ENCODE measurements at places on chromosomes 5 and 9.

DNA sequence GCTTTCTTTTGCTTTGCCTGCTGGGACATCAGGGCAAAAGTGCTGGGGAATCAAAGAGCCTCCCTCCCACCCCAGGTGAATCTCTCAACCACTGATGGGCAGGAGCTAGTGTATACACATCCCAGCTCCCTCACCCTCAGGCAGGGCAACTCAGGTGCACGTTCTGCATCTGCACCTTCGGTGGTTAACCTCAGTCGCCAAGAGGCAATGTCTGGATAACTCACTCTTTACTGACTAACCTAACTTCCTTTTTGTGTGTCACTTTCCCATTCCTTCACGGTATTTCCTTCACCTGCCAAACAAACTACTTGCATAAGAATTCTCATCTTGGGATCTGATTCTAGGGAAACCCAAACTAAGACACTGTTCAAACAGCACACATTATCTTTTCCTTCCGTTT, 26.3 kb downstream of the CNTFR start:
- DNase-seq, result no peak

DNA sequence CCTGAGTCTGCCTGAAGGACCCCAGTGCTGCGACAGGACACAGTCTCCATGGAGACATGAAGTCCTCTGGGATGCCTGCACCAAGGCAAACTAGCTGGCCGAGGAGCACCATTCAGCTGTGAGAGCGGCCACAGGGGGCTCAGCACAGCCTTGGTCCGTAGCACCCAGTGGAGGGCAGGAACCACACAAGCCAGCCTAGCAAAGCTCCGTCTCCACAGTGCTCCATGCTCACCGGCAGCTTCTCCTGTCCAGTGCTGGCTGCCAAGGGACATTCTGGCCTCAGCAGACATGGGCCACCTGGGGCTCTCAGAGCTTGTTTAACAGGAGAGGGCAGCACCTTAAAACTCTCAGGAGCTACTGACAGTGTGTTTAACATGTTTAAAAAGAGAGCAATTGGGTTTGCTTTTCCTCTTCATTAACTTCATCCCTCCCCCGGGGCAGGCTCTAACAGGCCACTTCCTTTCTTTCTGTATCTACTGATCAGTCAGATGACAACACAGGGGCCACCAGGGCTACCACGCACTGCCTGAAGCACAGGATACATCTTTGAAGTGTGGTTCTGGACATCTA, 57.0 kb downstream of the SECISBP2 start:
- no peak for DNase-seq

DNA sequence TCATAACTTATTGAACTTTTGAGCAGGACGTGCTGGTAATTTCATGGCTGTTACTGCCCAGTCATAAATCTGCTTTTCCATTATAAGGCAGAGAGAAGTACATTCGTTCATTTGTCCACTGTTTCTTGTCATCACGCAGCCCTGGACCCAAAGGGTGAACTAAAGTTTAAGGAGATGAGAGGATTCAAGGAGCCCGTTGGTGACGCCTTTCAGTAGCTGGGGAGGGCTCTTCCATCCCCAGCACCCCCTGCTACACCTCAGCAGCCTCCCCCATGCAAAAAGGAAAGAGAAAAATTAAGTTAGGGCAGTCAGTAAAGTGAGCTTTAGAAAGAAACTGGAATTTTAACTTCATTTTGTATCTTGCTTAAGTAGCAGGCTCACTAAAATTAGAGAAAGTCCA, 2.9 kb downstream of the FOXE1 start:
- DNase-seq, result no peak

DNA sequence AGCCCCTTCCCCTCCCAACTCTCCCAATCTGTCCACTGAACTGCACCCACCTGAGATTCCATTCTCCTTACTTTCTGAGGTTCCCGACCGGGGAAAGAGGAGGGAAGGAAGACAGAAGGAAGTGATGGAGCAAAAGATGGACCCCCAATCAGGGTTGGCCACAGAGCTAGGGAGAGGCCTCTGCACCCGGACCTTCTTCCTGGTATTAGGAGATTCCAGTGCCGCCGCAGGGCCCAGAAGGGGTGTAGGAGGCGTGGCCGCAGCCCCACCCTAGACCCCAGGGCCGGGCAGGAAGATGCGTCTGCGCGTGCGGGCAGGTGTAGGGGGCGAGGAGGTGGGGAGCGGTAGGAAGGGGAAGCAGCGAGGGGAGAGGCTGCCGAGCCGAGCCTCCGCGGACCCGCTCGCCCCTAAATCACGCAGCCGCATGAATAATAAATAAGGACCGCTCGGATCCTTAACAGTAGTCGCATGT, 104.2 kb upstream of the MVB12B start:
- no peak for DNase-seq

DNA sequence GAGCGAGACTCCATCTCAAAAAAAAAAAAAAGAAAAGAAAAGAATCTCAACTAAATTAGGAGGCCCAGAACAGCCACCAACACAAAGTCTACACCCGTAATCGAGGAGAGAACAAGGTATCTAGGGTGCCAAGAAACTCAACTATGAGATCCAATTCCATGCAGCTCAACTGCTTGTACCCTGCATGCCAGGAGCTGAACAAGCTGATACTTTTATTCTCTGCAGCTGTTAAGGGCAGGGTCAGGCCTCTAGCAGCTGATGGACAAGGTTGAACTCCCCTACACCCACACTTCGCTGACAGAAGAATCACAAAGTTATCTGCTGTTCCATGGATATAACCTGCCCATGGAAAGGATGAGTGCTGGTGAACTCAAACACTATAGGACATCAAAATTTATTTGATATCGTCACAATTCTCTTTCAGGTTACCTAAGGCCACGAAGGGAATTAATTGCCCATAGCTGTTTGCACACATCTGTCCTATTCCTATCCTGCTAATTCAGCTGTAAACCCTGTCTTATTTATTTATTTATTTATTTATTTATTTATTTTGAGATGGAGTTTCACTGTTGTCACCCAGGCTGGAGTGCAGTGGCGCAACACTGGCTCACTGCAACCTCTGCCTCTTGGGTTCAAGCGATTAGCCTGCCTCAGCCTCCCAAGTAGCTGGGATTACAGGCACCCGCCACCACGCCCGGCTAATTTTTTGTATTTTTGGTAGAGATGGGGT, 20.7 kb downstream of the UBAP2 start:
- no peak for DNase-seq

GRCh38 chr5:72612810-72613209, 105.6 kb upstream of the ZNF366 start:
- no peak for DNase-seq

Measured in stimulated activated CD8-positive, alpha-beta memory T cell treated with anti-CD3 and anti-CD28 coated beads, Interleukin-2, amount 100 ng/mL, for 48 hours (primary cell).